ENCODE measurements at places on chromosomes 5 and 9.

DNA sequence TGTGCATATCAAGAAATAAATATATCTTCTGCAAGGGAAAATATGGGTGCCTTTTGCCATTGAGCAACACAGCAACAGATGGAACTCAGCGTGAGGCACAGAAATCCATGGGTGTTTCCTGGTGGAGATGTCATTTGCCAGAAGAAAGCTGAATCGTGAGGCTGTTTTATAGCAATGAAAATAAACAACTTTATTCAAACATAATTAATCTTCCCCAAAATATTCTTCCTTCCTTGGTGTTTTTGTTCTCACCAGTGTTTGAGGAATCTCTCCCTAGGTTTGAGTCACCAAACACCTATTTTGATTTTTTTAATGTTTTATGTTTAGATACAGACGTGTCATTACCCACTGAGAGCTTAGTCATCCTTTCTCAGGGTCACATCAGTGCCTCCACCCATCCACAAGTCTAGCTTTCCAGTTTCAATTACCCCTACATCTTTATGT, 65.8 kb upstream of the PAPPA start:
- no peak for DNase-seq

GRCh38 chr5:91025956-91026355, 357.2 kb downstream of the ARRDC3 start:
- DNase-seq: no peak

- DNase-seq: peak; percentile 42
Observed at GRCh38 chr5:159094745-159095144, 5.0 kb downstream of the EBF1 start.

- no peak for DNase-seq
Observed at GRCh38 chr9:80509358-80509757, 937.6 kb downstream of the TLE4 start.

DNA sequence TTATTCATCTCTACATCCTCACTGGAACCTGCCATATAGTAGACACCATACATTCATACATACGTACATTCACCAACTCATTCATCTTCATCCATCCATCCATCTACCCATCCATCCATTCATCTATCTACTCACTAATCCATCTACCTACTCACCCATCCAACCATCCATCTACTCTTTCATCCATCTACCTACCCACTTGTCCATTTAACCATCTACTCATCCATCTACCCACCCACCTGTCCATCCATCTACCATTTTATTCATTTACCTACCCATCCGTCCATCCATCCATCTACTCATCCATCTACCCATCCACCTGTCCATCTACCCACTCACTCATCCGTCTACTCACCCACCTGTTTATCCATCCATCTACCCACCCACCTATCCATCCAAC, 31.9 kb upstream of the LCP2 start:
- no peak for DNase-seq

GRCh38 chr5:151750121-151750520, 8.3 kb downstream of the ATOX1 start:
- DNase-seq: no peak

- no peak for DNase-seq
Observed at GRCh38 chr9:98806394-98807035, 955 bp upstream of the GALNT12 start.

- no peak for DNase-seq
Observed at GRCh38 chr9:134555094-134555650, 86.4 kb upstream of the COL5A1 start.

GRCh38 chr9:79801459-79801858, 229.7 kb downstream of the TLE4 start:
- DNase-seq: no peak
